ENCODE measurements at places on chromosomes 12 and 14.

- peak; percentile 54 for DNase-seq
Measured at GRCh38 chr12:110641521-110641920, 27.6 kb downstream of the TCTN1 start.

DNA sequence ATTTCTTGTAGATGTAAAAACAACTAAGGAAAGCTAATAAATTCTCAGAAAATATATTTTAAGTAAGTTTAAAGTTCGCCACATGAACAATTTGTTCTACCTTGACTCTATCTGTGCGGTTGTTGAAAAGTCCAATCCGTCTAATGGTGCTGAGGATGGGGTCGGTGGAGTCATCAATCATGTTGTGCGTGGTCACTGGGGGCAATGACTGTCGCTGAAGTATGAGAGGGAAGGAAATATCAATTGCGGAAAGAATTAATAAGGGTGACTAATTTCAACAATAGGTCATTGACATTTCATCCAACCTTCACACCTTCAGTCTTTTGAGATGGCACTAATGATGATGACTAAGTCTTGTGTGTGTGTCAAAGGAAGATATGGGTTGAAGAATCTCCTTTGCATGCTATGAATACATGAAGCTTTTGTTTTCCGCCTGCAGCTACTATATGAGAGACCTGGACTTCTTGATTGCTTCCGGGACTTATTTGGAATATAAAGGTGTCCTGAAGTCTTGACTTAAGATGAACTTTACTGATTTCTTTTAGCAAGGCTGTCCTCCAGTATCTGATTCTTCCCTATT, 32.1 kb downstream of the SPX start:
- DNase-seq = no peak

- DNase-seq = no peak
Measured at GRCh38 chr14:36746872-36747271, 85.2 kb downstream of the PAX9 start.

DNA sequence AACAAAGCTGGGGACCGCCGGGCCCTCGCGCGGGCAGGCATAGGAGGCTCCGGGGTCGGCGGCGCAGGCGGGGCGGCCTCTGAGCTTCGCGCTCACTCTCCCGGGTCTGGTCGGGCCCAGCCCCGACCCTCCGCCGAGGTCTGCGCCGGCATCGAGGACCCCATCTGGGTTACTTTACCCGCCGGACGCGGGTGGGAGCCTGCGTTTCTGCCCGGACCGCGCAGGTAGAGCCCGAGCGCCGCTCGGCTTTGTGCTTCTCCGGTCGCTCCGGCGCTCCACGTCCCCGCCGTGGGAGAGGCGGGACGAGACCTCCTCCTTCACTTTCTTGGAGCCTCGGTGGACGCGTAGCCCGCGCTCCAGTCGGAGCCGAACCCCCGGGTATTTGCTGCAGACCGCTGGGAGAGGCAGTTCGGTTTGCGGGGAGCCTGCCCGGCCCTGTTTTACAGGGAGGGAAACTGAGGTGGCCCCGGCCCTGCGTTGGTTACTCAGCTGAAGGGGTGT, 63.2 kb downstream of the FBXL14 start:
- no peak for DNase-seq

GRCh38 chr14:57889245-57889644, 23.4 kb upstream of the SLC35F4 start:
- DNase-seq = peak; percentile 63

DNA sequence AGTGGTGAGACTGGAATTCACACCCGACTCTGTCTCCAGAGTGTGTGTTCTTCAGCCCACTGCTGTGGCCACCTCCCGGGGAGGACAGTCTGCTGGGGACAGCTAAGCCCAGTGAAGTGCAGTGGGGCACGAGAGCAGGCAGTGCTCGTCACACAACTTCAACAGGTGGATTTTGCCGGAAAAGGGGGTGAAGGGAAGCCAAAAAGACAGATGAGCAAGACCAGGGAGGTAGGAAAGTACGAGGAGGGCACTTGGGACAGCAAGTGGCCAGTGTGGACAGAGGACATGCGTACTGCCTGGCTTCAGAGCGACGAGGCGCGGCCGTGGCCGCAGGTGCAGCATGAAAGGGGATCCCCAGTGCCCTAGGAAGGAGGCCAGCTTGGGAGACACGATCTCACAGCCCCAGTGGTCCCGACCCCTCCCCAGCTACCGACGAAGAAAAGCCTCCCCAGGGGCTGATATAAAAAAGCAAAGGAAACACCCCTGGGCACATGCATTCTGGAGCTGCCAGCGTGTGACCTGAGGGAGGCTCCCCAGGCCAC, 96.1 kb downstream of the FBXL14 start:
- no peak for DNase-seq

DNA sequence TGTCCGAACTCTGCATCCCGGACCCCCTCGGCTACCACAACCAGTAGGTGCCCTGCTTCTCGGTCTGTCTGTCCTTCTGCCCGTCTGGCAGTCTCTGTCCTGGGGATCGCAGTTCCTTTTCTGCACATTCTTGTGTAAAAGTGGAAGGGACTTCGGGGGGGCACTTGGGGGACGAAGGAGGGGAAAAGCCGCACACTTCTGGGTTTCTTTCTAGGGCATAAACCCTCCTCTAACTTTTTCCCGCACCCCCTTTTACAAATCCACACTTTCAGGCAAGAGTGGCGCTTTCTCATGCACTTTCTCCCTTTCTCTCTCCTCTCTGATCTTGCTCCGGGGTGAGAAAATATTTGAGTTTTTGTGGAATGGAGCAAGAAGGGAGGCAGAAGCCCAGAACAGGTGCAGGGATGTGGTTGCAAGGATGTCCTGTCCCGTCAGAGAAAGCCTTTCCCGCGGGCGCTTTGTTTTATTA, 506 bp downstream of the ESRRB start:
- DNase-seq = no peak

DNA sequence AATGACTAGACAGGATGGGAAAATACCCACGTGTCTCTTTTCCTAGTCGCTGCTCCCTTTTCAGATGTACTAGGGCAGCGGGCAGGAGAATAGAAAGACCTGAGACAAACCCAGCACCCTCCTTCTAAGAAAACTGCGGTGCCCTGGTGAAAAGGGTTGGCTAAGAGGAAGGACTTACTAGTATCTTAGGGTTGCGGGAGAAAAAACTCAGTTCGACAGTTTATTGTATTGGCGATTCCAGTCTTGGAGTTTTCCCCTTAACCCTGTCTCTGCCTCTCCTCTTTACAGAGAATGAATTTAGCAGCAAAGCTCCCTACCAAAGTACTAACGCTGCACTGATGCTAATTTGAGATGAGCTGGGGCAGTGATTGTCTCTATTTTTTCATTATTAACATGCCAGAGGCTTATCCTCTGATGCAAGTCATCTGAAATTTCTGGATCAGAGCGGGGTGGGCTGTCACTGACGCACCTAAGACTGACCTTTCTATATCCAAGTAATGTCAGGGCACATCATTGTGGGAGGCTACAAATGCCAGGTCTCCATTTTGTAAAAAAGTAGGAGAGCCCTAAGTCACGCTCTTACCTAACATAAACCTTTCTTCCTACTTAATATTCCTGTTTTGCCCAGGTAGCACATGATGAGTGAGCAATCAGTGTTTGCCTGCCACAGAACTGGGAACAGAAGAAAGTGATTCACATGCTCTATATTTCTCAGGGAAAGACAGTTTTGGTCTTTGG, 916 bp upstream of the PAWR start:
- DNase-seq = peak; percentile 55

DNA sequence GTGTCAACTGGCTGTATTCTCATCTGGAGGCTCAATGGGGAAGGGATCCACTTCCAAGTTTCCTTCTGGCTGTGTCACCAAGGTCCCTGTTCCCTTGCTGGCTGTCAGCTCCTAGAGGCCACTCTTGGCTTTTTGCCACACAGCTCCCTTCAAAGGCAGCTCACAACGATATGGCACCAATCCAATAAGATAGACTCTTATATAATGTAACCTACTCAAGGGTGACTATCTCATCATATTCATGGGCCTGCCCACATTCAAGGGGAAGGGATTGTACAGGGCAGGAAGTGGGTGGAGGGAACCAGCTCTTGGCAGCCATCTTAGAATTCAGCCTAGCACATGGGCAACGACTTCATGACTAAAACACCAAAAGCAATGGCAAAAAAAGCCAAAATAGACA, 98.7 kb upstream of the PLXNC1 start:
- no peak for DNase-seq

GRCh38 chr14:52350445-52350844, 36.3 kb downstream of the PTGER2 start:
- no peak for DNase-seq

- DNase-seq = peak; percentile 54
Measured at GRCh38 chr12:40691913-40692764, at the start of gene CNTN1. TSS of gene CNTN1 (plus strand) at chr12:40692439.

- no peak for DNase-seq
Measured at GRCh38 chr12:42744539-42745182, 155.1 kb upstream of the PRICKLE1 start.

GRCh38 chr12:32671930-32672780, 6.9 kb upstream of the DNM1L start:
- DNase-seq = peak; percentile 78

DNA sequence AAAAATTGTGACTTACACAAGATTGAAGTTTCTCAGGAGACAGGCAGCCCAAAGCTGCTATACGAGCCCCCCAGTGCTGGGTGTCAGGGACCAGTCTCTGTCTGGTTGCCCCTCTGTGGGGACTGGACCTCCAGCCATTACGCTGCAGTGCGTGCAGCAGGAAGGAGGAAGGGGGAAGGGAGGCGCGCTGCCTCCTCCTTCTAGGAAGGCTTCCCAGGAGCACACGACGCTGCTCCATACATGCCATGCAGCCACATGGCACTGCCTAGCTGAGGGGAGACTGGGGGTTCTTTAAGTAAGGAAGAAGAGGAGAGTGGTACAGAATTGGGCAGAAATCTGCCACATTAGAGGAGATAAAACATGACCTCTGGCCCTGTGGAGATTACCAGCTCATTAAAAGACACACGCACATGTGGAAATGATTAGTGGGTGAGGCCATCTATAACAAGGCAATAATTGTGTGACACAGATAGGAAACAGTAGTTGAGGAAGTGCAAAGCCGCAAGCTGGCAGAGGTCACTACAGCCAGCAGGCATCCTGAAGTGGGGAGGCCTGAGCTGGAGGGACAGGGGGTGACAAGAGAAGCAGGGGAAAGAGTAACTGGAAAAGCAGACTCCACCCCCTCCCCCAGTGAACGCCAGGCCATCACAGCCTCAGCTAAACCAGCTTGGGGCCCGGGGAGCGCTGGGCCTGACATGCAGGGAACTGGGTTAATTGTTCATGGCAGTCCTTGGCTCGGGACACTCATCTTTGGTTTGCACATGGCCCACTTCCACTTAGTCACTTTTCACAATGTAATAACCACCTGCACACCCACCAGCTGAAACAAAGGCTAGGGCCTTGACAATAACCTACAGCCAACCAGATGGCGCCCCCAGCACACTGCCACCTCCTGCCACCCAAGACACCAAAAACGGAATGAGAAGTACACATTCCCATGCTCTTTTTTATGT, 39.6 kb downstream of the CCDC88C start:
- DNase-seq = no peak

- DNase-seq = peak; percentile 77
Measured at GRCh38 chr12:124904306-124905098, 9.9 kb downstream of the UBC start.

- no peak for DNase-seq
Measured at GRCh38 chr12:19988001-19988400, 380.3 kb upstream of the PDE3A start.

All from astrocyte of the spinal cord (primary cell).